SK-MEL-5 (cell line): ENCODE measurements at places on chromosomes 3 and 15. TPM values are rescaled to one million over a fixed set of nuclear protein-coding genes. Genes with fewer than 3 reads are reported as not detected.

Gene CPLX3
- total RNA-seq: not detected in 2 replicates

DNA sequence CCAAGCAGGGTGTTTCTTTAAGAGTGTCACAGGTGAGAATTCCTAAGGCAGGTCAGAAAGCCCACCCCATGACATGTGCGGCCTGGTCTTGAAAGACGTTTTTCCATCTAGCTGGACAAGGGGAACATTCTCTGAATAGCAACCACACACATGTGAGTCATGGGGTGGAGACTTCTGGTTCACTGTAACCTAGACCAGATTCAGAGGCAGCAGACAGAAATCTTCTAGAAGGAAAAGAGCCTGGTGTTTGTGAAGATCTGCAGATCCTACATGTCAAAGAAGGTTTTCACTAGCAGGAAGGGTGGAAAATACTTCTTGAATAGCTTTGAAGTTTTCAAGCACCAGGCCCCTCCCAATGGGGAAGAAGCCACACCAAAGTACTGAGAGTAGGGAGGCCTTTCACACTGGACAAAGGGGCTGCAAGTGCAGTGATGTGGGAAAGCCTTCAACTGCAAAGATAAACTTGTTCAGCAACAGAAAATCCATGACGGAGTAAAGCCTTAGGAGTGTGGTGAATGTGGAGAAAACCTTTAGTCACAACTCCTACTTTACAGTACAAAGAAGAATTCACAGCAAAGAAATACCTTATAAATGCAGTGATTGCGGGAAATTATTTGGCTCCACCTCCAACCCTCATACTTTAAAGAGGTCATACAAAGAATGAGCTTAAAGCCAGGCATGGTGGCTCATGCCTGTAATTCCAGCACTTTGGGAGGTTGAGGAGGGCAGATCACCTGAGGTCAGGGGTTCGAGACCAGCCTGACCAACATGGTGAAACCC, 17.6 kb downstream of the ADAM10 start:
- peak; percentile 84 for DNase-seq

Gene MEIS2
- 28.5 and 29.4 TPM in 2 replicates for total RNA-seq

DNA sequence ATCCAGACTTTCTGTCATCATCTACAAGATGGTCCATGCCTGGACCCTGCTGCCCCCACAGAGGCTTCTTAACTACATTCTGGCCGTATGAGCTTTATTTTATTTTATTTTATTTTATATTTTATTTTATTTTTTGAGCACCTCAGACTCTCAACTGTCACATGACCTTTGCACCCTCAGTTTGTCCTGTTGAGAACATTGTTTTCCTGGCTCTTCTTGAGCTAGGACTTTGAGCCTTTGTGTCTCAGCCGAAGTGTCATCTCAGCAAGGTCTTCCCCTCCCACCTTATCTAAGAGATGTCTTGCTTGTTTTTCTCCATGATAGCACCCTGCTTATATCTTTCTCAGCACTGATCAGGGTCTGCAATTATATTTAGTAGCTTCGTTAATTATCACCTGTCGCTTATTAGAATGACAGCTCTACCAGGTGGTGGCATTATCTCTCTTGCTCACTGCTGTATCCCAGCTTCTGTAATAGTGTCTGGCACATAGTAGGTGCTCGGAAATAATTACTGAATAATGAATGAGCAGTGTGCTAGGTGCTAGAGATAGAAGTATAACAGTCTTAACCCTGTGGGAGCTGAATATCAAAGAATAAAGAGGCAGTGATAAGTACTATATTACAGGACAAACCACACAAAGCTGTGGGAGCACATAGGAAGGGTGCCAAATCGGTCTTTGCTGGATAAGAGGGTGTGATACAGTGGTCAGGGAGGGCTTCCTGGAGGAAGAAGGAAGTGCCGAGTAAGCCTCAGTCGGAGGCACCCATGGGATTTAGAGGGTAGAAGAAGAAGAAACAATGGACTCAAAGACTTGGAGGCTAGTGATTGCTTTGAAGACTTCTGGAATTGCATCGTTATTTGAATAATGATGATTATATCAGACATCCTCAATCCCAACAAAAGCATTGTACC, 136.2 kb downstream of the ITPR1 start:
- DNase-seq: peak; percentile 10

Gene SMAD6
- 3.2 and 4.6 TPM in 2 replicates for total RNA-seq

Gene DUOXA1
- total RNA-seq: not detected in 2 replicates

Gene ITIH1
- not detected in 2 replicates for total RNA-seq

Gene CCR9
- not detected in 2 replicates for total RNA-seq

Gene ADAMTS7
- total RNA-seq: 1.3 and 2.0 TPM in 2 replicates
